Stimulated activated CD8-positive, alpha-beta memory T cell treated with anti-CD3 and anti-CD28 coated beads, Interleukin-4, amount 100 ng/mL, for 1 hour (primary cell): ENCODE measurements at places on chromosomes 11 and 22.

DNA sequence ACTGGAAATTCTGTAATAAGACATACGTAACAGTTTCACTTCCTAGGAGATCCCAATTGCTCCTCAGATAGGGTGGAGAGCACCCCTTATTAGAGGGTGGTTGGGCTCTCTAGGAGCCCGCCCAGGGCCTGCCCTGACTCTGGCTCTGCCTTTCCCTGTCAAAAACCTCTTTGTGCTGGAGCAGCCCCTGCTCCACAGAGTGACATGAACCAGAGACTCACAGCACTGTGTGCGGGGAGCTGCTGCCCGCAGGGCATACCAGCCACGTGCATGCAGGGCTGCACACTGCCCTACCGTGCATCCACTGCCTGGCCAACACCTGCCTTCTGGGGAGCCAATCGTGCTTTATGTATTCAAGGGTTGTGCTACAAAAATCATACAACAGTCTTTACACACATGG, 24.3 kb downstream of the KCNQ1OT1 start:
- no peak for DNase-seq

GRCh38 chr22:49278340-49278739, 549.3 kb downstream of the BRD1 start:
- DNase-seq: no peak

DNA sequence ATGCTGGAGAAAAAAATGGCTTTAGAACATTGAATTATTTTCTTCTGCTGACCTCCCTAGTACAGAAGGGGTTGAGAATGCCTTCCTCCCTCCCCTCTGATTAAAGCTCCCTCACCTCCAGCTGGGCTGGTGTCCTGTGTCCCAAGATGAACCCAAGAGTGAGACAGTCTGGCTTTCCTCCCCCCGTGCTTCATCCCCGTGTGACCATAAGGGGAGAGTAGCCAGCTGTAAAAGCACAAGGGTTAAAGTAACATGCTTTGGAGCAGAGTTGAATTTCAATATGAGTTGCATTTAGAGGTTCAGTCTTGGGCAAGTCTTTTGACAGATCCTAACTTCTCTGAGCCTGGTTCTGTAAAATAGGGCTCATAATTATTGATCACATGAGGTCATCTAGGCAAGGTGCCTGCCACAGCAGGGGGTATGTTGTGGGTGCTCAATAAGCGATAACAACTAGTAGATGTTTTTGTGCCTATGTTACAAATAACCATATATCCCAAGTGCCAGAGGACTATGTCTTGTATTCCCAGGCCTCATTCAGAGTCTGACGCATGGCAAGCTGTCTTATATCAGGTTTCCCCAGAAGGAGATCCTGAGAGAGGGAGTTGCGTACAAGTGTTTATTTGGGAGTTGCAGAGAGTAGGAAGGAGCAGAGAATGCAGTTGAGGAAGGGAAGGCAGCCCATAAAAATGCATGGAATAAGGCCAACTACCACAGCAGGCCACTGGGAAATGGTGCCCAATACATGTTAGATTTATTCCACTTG, 4.1 kb downstream of the PRG2 start:
- no peak for DNase-seq

DNA sequence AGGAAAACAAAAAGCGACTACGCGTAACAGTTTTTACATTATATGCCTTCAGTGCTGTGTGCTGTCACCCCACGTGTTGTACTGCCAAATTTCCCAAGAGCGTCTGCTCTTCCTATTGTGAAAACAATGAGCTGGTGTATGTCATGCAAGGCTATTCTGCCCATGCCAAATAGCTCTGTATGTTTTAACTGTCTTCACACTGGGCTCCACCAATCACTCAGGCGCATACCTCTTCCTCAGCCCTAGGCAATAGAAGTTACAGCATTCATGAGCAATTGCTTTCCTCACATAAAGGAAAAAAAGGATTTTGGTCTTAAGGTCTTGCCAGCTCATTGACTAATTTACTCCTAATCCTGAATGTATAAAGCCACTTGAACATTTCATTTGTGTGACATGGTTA, 606.8 kb downstream of the NTM start:
- DNase-seq: no peak

GRCh38 chr11:94678236-94678635, 89.9 kb upstream of the AMOTL1 start:
- DNase-seq: no peak

- DNase-seq: no peak
Measured at GRCh38 chr11:112613051-112613972, 347.9 kb upstream of the NCAM1 start.

GRCh38 chr11:87325490-87325872, 287.7 kb downstream of the TMEM135 start:
- DNase-seq: no peak

GRCh38 chr11:77833302-77833701, 12.4 kb downstream of the AAMDC start:
- no peak for DNase-seq
